ENCODE measurements at places on chromosomes 2 and 18. TPM values are rescaled to one million over a fixed set of nuclear protein-coding genes. Genes with fewer than 3 reads are reported as not detected.

PLGLB1 gene
- not detected for total RNA-seq

CCDC141 gene
- total RNA-seq = not detected

FOXI3 gene
- not detected for total RNA-seq

LYPD6 gene
- not detected for total RNA-seq

SPDYA gene
- 0.36 TPM for total RNA-seq

NT5C1B gene
- not detected for total RNA-seq

ABHD1 gene
- total RNA-seq = not detected

All from cardiac atrium fibroblast (primary cell).